Neural crest cell (in vitro differentiated cells): ENCODE measurements at places on chromosomes 1 and 21.

- no peak for DNase-seq
These were observed 923.2 kb downstream of the LTN1 start for GRCh38 chr21:28069450-28069923.

DNA sequence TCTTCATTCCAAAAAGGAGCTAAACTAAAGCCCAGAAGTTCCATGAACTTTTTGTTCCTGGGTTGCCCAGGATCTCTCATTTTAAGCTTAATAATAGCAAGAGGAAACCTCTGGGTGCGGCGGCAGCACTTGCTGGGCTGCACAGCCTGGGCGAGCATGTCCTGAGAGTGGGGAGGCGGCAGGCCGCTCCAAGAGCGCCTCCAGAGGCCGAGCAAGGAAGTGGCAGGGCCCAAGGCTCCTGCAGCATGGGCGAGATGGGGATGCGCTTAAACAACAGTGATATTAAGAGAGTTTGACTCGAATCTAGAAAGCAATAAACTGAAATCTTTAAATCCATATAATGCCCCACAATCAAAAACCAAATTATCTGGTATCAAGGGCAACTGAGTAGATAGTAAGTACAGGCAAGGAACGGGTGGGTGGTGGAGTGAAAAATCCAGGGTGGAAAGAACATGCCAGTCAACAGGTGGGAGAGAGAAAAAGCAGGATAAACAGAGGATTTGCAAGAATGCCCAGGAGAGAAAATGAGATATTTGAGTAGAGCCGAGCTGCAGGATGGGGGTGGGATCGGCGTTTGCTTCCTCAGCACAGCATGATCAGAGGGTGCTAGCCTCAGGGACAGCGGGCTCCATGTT lies 14.1 kb upstream of the TNR start:
- peak; percentile 67 for DNase-seq

GRCh38 chr21:33402001-33402979 lies 923 bp upstream of the IFNGR2 start:
- no peak for DNase-seq

DNA sequence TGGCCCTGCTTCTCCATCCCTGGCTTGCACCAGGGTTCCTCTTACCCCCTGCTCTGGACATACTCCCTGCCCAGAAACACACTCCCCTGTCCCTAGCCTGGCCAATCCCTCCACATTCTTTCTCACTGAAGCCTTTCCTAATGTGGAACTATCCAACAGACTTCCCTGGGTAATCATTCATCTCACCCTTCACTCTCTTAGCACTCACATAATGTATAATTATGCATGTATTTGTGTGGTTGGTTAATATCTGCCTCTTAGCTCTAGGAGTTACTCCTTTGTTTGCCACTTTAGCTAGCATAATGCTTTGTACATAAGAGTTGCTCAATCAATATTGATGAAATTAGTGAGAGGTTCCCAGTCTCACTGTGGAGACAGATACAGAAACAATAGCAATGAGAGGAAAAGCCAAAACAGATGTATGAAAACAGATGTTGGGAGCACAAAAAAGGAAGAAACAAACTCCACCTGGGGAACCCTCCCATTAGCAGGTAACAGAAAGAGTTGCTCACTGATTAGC lies 76.9 kb upstream of the WARS2 start:
- no peak for DNase-seq

DNA sequence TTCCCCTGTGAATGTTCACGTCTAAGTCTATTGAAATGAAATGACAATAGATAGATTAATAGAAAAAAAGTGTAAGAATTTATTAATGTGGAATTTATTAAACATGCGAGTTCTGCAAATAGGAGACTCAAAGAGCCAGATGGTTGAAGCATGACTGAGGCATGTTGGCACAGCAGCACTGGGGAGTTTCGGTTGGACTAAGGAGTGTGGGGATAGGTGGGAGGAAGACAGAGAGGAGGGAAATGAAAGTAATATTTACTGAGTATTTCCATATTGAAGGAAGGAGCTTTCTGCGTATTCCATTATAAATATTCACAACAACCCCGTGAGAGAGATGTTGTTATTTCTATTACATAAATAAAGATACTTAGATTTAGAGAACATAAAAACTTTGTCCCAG lies 79.5 kb upstream of the ZNF644 start:
- no peak for DNase-seq

DNA sequence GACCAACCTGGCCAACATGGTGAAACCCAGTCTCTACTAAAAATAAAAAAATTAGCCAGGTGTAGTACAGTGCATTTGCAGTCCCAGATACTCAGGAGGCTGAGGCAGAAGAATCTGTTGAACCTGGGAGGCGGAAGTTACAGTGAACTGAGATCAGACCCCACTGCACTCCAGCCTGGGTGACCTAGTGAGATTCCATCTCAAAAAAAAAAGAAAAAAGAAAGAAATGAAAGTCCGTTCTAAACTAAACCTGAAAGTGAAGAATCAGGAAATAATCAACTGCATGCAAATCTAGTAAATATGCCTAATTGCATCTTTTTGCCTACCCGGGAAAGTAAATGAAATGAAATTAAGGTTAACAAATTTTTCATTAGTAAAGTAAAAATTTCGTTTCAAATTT lies 99.6 kb downstream of the ZZZ3 start:
- DNase-seq: no peak

DNA sequence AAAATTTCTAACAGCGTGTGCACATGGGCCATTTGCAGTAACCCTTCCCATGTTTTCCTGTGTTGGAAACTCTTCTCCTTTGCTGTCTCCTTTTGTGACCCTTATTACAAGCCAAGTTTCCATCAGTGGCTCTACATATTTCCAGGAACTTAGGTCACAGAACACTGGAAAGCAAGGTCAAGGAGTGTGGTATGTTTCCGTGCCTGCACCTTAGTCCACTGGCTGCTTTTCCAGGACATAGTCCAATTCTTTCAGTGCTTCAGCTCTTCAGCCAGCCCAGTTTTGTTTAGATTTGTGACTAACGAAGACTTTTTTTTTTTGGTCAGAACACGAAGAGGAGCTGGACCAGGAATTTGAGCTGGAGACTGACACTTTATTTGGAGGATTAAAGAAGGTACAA lies 33.8 kb downstream of the HHAT start:
- no peak for DNase-seq
